ENCODE measurements at places on chromosomes 2 and 18. TPM values are rescaled to one million over a fixed set of nuclear protein-coding genes. Genes with fewer than 3 reads are reported as not detected.

The TRABD2A gene
- 38.3 TPM for total RNA-seq

The SP140 gene
- total RNA-seq, result 132 TPM

The FNDC4 gene
- not detected for total RNA-seq

The POMC gene
- 3.0 TPM for total RNA-seq

The PSMA8 gene
- total RNA-seq, result 0.83 TPM

The KLHL29 gene
- 0.33 TPM for total RNA-seq

The SIX2 gene
- not detected for total RNA-seq

The DAW1 gene
- not detected for total RNA-seq

The MFSD6 gene
- total RNA-seq, result 36.6 TPM

The GPR75 gene
- total RNA-seq, result 1.7 TPM

The TBC1D8 gene
- 0.63 TPM for total RNA-seq

The GKN1 gene
- total RNA-seq, result not detected

The MAP4K4 gene
- total RNA-seq, result 71.6 TPM

The DNER gene
- total RNA-seq, result not detected

The CNTNAP5 gene
- total RNA-seq, result not detected

The CD8A gene
- 4.1 TPM for total RNA-seq

The LIMS4 gene
- total RNA-seq, result 3.7 TPM
